ENCODE measurements at places on chromosomes 3 and 15. TPM values are rescaled to one million over a fixed set of nuclear protein-coding genes. Genes with fewer than 3 reads are reported as not detected.
A peak's percentile ranks its signal among the peaks of the same experiment; 100 is the strongest.

GRCh38 chr3:149813367-149814281 lies 609 bp downstream of the RNF13 start:
- H3K36me3 ChIP-seq, result no peaks in the 10 kb centered on the region
- peak overlapping the region; percentile 95 for H3K4me3 ChIP-seq
- no peaks in the 10 kb centered on the region for H3K27me3 ChIP-seq
- DNase-seq, result peak; percentile 26

GRCh38 chr3:102887431-102887830 lies 452.6 kb downstream of the ZPLD1 start:
- H3K27me3 ChIP-seq, result no peaks in the 10 kb centered on the region
- no peak overlapping the region for H3K27ac ChIP-seq
- H3K4me3 ChIP-seq, result no peak overlapping the region
- no peaks in the 10 kb centered on the region for H3K4me1 ChIP-seq
- no peaks in the 10 kb centered on the region for H3K36me3 ChIP-seq

DNA sequence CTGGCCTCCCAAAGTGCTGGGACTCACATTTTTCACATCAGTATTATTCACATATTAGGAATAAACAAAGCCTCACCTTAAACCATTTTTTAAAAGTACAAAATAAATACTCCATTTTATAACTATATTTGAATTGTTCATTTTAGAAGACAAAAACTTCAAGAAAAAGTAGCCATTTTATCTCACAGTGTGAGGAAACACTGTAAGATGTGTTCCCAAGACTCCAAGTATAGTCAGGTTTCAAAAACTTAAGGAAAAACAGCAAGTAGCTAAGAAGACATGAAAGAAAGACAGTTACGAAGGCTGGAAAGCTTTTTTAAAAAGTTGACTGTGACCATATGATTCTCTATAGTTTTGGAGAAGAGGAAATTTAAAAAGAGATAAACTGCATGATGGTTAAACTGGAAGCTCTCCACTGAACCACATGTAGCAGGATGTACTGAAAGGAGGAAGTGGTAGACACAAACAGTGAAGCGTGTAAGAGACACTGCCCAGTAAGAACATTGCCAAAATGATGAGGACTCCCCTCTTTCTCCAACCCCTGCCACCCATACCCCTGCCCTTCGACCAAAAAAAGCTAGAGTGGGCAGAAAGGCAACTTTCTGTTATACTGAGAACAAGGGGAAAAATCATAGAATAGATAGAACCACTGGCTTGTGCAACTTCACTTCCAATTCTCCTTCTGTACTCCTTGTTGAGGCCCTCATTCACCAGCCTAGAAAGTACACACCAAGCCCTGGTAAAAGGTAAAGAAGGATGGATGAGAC lies 6.2 kb upstream of the TMF1 start:
- no peaks in the 10 kb centered on the region for H3K27me3 ChIP-seq
- H3K4me1 ChIP-seq, result no peaks in the 10 kb centered on the region
- peaks cover 3% of the 10 kb centered on the region for H3K36me3 ChIP-seq

KBTBD8 gene
- total RNA-seq, result 3.4 TPM

DNA sequence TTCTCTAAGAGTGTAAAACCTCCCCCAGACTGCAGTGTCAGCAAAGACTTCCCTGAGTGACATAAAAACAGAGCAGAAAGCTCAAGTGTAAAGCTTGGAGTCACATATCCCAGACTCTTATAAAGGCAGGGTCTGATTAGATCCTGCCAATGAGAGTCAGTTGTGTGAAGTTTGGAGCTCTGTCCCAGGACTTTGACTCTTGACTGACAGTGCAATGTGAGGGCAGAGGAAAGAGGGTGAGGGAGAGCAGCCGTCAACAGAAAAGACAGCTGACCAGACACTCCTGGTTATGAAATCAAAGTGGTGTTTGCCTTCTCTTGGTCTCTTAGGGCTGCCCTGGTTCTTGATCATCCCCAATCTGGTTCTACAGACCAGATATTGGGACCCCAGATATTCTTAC lies 393.2 kb downstream of the ERC2 start:
- H3K4me1 ChIP-seq, result no peaks in the 10 kb centered on the region
- no peaks in the 10 kb centered on the region for H3K36me3 ChIP-seq
- H3K27me3 ChIP-seq, result no peaks in the 10 kb centered on the region

GRCh38 chr3:14224895-14225294 lies 46.3 kb downstream of the LSM3 start:
- no peaks in the 10 kb centered on the region for H3K4me1 ChIP-seq
- no peak overlapping the region for H3K27ac ChIP-seq
- H3K36me3 ChIP-seq, result no peaks in the 10 kb centered on the region
- no peak overlapping the region for H3K4me3 ChIP-seq
- DNase-seq, result no peak

- peaks cover 7% of the 10 kb centered on the region for H3K4me1 ChIP-seq
- no peak overlapping the region for H3K4me3 ChIP-seq
Measured at GRCh38 chr15:81372575-81372974, 1.4 kb downstream of the TMC3 start.

DNA sequence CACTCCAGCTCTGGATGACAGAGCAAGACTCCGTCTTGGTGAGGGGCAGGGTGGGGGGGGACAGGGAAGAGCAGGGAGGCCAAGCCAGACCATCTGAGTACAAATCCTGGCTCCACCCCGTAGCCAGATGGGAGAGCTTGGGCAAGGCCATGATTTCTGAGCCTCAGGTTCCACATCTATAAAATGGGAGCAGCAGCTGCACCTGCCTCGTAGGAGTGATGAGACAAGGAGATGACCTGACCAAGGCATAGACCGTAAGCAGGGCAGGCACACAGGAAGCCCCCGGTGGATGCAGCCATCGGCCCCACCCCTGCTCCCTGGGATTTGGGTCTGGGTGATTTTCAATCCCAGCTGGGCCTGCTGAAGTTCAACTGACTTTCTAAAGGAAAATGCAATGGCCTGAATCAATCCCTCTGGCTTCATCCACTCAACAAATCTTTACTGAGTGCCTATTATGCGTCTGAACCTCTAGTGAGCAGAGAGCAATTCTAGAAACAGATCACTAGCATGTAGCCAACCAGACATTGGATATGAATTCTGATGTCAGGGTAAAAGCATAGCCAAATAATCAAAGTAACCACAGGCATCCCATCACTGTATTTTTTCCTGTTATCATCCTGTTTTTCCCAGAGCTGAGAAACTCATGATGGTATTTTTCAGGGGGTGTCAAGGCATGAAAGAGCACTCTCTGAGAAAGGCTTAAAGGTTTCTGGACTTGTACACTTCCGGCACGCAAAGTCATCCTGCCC lies 141.2 kb downstream of the NUP210 start:
- H3K4me1 ChIP-seq, result peaks cover 63% of the 10 kb centered on the region
- H3K4me3 ChIP-seq, result no peak overlapping the region
- H3K27ac ChIP-seq, result no peak overlapping the region
- no peaks in the 10 kb centered on the region for H3K36me3 ChIP-seq
- peaks cover 17% of the 10 kb centered on the region for H3K27me3 ChIP-seq

HAUS2 gene
- total RNA-seq, result 46.5 TPM

GRCh38 chr3:49530701-49531100 lies 23.6 kb upstream of the BSN start:
- no peak for DNase-seq
- H3K4me3 ChIP-seq, result no peak overlapping the region
- H3K27me3 ChIP-seq, result no peaks in the 10 kb centered on the region
- peaks cover 29% of the 10 kb centered on the region for H3K4me1 ChIP-seq
- no peak overlapping the region for H3K27ac ChIP-seq

DNA sequence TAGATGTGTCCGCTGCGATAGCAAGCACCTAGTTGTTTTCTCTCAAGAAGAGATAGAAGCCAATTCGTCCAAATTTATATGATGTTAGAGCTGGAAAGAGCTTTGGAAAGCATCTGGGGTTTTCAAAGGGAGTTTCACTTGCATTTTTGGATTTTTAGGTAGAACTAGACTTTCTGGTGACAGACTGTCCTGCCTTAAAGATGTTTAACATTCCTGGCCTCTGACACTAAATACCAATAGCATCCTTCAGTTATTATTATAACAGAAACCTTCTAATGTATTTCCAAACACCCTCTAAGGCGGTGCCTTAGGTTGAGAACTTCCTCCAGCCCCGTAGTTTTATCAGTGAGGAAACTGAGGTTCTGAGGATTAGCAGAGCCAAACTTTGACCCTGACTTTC lies 305.3 kb downstream of the SATB1 start:
- no peaks in the 10 kb centered on the region for H3K36me3 ChIP-seq
- no peak overlapping the region for H3K27ac ChIP-seq
- H3K4me1 ChIP-seq, result no peaks in the 10 kb centered on the region
- no peak for DNase-seq
- no peaks in the 10 kb centered on the region for H3K27me3 ChIP-seq
- H3K4me3 ChIP-seq, result no peak overlapping the region

ROBO1 gene
- total RNA-seq, result 181 TPM

All from spinal cord (tissue), 10 donors.